ENCODE measurements at places on chromosomes 12 and 14.
A peak's percentile ranks its signal among the peaks of the same experiment; 100 is the strongest.

GRCh38 chr14:101120641-101121507 lies 217.4 kb upstream of the RTL1 start:
- DNase-seq: no peak

DNA sequence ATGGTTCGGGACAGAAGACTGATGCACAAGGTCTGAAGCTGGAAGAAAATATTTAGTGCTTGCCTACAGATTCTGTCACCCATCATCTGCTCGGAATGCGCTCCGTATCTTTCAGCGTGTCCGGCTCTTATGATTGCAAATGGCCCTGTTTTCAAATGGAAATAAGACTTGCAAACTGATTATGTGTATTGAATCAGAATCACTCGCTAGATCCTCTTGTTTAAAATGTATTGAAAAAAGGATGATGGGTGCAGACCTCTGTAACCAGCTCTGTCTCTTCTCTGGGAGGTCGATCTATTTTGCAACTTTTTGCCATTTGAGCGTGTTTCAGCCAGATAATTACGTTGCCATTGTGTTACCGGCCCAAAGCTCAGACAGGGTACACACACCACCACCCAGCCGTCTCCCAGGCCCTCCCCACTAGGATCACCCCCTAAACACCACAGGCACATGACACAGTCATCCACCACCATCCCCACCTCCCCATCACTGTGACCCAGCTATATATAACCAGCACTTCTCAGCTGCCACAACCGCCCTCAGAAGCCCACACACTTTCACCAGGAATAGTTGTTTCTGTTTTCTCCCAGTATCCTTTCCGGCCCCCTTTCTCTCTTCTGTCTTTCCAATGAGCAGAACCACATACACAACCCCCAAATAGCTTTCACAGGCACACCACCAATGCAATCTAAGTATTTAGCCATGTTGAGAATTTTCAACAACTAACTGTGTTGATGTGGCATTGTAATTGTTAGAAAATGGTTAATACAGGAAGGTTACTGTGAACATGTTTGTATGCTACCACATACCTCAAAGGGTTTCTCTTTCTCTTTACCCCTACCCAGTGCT lies 10.7 kb downstream of the NKX2-1 start:
- no peak for DNase-seq

- no peak for DNase-seq
These were observed 19.4 kb upstream of the KRT18 start for GRCh38 chr12:52929538-52929937.

DNA sequence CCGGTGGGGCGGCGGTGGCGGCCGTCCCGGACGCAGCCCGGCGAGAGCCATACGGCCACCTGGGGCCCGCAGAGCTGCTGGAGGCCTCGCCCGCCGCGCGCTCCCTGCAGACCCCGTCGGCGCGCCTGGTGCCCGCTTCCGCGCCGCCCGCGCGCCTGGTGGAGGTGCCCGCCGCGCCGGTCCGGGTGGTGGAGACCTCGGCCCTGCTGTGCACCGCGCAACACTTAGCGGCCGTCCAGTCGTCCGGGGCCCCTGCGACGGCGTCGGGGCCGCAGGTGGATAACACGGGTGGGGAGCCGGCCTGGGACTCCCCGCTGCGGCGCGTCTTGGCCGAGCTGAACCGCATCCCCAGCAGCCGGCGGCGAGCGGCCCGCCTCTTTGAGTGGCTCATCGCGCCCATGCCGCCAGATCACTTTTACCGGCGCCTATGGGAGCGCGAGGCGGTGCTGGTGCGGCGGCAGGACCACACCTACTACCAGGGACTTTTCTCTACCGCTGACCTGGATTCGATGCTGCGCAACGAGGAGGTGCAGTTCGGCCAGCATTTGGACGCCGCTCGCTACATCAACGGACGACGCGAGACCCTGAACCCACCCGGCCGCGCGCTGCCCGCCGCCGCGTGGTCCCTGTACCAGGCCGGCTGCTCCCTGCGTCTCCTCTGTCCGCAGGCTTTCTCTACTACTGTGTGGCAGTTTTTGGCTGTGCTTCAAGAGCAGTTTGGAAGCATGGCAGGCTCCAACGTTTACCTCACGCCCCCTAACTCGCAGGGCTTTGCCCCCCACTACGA lies 716 bp downstream of the RIOX1 start:
- DNase-seq: peak; percentile 30

- no peak for DNase-seq
These were observed 380.3 kb upstream of the TBX3 start for GRCh38 chr12:115064296-115064695.

GRCh38 chr14:30655658-30656057 lies 33.5 kb downstream of the SCFD1 start:
- no peak for DNase-seq

DNA sequence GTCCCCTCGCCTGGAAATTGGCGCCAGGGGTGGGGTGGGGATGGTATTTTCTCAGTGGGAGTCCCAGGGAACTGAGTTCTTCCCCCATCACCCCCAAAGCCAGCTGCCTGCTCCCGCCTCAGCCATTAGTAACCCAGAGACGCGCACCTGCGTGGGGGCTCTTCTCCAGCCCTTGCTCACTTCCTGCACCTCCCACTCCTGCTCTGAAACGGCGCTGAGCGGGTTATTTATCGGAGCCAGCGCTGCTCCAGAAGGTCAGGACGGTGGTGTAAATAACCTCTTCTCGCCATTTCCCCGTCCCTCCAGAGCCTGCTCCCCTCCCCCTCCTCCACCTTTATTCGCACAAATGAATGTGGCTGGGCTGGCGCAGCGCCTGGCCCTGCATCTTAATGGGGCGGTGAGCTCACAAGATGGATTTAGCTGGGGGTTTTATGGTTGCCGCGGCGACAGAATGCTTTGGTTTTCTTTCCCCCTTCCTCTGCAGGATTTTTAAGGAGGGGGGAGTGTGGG lies 12.2 kb downstream of the GPR84 start:
- DNase-seq: no peak

GRCh38 chr12:58359084-58359483 lies 417.7 kb downstream of the ATP23 start:
- no peak for DNase-seq
